ENCODE measurements at places on chromosomes 7 and 10. TPM values are rescaled to one million over a fixed set of nuclear protein-coding genes. Genes with fewer than 3 reads are reported as not detected.

The TMEM225B gene
- total RNA-seq: 2.5 TPM

The UPK3BL2 gene
- total RNA-seq: 53.6 TPM

The RBM28 gene
- 53.8 TPM for total RNA-seq

The EGFR gene
- total RNA-seq: not detected

The KIAA1549 gene
- total RNA-seq: 0.39 TPM

The FLNC gene
- not detected for total RNA-seq

The ZPBP gene
- not detected for total RNA-seq

The CPA5 gene
- 9.4 TPM for total RNA-seq

The NKX2-3 gene
- not detected for total RNA-seq

The FAM25G gene
- not detected for total RNA-seq

Data from naive thymus-derived CD8-positive, alpha-beta T cell (primary cell).